ENCODE measurements at places on chromosomes 11 and 22.
A peak's percentile ranks its signal among the peaks of the same experiment; 100 is the strongest.

- no peak for DNase-seq
Measured at GRCh38 chr11:130159657-130160497, at the start of gene ST14. Gene ST14 (plus strand): TSS chr11:130159782. CDS start chr11:130159980, 198 bp downstream.

- no peak for DNase-seq
Measured at GRCh38 chr22:37354670-37355069, 72.4 kb downstream of the CYTH4 start.

DNA sequence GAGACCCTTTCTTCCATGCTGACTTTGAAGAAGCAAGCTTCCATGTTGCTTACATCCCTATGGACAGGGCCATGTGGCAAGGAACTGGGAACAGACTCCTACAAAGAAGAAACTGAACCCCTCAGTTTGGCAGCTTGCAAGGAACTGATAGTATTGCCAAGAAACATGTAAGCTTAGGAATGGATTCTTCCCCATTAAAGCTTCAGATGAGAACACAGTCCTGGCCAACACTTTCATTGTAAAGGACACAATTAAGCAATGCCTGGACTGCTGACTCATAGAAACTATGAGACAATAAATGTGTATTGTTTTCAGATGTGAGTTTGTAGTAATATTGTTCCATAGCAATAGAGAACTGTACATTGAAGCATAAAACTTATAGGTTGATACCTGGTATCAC is 82.4 kb downstream of the AASDHPPT start:
- no peak for DNase-seq

GRCh38 chr22:32708830-32709229 is 92.7 kb upstream of the TIMP3 start:
- no peak for DNase-seq

GRCh38 chr11:19447150-19447566 is 206.4 kb upstream of the E2F8 start:
- DNase-seq, result no peak

GRCh38 chr11:75311858-75312288 is 39.6 kb downstream of the ARRB1 start:
- peak; percentile 67 for DNase-seq

- no peak for DNase-seq
Measured at GRCh38 chr11:127492029-127492428, 491.5 kb upstream of the KIRREL3 start.

Measured in midbrain (tissue), 1 donor.